ENCODE measurements at places on chromosomes 2 and 18. TPM values are rescaled to one million over a fixed set of nuclear protein-coding genes. Genes with fewer than 3 reads are reported as not detected.

- no peak for DNase-seq
Measured at GRCh38 chr2:186518291-186518690, 32.2 kb downstream of the ZC3H15 start.

- no peak for DNase-seq
Measured at GRCh38 chr2:216350214-216350791, 22.0 kb downstream of the MARCHF4 start.

GRCh38 chr2:241550616-241551580, 7.6 kb upstream of the BOK start:
- DNase-seq = no peak

GRCh38 chr2:98547092-98547790, 61.1 kb downstream of the COA5 start:
- no peak for DNase-seq

DNA sequence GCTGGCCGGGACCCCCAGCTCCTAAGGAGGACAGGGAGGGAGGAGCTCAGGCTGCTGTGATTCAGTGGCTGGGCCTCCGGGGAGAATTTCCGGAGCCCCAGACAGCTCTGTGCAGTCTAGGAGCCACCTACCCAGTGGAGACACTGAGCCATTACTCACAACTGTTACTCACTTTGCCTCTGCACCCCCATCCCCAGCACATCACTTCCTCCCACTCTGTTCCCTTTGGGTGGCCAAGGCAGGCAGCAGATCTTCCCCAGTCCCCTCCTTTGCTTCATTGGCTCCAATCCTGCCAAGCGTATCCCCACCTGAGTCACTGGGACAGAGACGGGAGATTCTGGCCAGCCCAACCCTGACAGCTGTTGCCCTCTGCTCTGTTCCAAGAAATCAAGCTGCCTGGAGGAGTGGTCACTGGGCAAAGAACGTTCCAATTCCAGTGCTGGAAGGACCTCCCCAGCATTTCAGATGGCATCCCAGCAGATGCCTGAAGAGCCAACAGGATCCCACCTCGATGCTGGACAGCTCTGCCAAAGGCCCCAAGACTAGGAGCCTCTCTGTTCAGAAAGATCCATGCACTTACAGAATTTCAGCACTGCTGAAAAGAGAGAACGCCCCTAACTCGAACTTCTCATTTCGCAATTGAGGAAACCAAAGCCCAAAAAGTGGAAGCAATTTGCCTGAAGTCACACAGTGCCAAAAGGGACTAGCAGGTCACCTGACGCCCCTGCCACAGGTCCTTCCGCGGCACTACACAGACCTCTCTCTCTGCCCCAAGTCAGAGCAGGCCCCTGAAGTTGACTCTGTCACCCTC, 68.3 kb downstream of the TNS1 start:
- DNase-seq = peak; percentile 72

DNA sequence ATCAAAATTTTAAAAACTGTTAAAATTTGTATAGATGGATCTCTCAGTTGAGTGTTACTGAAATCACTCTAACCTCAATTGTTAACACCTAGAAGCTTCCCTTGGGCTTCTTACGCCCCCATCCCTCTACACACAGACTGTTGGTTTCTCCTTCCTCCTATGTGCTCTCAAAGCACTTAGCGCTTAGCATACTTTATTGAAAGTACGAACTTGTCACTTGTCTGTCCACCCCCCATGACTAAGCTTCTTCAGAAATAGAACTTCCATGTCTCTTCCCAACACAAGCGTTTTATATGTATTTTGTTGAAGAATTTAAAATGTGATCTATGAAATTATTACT, 441 bp downstream of the MPHOSPH10 start:
- DNase-seq = no peak

- no peak for DNase-seq
Measured at GRCh38 chr2:54866868-54867267, 143.4 kb downstream of the EML6 start.

GRCh38 chr2:10428355-10428754, 19.8 kb downstream of the ODC1 start:
- DNase-seq = no peak

DNA sequence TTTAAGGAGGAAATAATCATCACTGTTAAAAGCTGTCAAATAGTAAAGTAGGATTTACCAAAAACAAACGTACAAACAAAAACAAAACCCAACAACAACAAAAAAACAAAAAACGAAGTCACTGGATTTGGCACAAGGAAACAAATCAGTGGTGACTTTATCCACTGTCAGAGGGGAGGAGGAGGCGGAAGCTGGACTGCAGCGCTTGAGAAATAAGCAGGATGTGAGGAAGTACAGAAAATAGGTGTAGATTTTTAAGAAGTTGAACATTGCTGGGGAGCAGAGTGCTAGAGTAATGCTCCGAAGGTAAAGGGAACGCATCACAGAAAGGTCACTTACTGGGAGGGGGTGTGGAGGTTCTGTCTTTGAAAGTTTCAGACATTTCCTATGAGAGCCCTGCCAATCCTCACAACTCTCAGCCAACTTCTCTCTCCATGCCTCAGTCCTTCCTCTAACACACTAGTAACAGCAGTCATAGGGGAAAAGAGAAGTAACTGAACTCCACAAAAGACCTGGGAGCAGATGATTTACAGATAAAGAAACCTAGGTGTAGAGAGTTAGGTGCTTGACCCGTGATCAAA, 220.2 kb upstream of the SMAD7 start:
- no peak for DNase-seq

- no peak for DNase-seq
Measured at GRCh38 chr18:24031318-24031717, 16.8 kb downstream of the TTC39C start.

GRCh38 chr2:65030476-65031332, 25.5 kb upstream of the CEP68 start:
- DNase-seq = no peak

DNA sequence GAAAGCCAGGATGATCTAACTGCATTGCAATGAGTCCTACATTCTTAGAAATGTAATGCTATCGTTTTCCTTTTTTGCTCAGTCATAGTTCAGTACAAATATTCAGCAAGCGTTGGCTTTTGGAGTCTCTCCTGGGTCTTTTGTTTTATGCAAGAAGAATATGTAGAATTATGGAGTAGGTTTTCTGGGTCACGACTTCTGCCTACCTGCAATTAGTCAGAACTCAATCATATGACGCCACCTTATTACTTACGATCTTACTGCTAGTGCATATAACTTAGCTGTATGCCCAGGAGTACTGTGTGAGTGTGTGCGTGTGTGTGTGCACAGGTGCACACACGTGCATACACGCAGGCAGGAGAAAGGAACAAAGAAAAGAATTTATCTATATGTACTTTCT, 640.2 kb downstream of the STK39 start:
- no peak for DNase-seq

DNA sequence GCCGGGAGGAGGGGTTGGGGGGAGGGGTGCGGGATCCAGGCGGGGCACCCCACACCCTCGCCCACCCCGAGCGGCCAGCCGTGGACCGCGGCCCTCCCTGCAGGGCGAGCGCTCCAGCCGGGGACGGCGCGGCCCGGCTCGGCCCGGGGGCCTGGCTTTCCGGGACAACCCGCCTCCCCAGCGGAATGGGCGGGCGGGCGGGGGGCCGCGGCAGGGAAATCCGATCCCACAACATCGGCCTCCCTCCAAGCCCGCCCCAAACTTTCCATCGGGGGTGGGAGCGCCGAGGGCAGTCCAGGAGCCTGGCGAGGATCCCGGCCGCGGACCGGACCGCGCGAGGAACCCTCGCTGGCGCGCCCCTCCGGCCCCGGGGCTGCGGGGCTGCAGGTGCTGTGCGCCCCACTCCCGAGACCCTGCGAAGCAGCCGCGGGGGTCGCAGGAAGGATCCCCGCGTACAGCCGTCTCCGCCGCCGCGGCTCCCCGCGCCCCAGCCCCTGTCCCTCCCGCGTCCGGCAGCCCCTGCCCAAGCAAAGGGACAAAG, 529 bp downstream of the SEMA4C start:
- DNase-seq = peak; percentile 75

DNA sequence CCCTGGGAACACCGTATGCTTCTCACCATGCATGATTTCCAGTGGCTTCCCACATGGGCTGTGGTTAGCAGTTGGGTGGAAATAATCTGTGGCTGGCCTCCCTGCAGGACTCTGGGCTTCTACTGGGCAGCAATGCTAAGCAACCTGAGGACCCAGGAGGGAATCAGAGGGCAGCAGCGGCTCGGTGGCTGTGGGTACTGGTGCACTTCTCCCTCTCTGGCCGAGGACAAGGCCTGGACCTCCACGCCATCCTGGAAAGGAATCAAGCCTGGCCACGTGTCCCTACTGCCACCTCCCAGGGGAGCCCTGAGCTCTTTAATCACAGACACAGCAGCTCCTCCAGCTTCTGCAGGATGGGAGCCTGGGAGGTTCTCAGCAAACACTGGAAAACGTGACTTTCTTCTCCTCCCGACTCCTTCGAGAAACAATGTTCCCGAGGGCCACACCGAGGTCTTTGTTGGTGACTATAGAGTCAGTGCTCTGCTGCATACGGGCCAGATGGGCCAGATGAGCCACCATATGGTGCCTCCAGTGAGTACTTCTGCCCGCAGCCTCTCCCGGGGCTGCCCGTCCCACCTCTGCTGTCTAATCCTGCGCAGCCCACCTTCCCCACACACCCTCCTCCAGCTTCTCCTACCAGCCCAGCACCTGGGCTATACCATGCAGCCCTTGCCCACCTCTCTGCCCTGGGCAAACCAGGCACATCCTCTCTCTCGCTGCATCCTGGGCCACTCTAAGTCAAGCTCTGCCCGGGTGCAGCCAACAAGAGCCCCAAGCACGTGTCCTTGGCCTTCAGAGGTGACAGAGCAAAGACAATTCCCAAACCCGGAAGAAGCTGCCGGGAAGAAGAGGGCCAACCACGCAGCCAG, 42.8 kb upstream of the OTOS start:
- DNase-seq = no peak

DNA sequence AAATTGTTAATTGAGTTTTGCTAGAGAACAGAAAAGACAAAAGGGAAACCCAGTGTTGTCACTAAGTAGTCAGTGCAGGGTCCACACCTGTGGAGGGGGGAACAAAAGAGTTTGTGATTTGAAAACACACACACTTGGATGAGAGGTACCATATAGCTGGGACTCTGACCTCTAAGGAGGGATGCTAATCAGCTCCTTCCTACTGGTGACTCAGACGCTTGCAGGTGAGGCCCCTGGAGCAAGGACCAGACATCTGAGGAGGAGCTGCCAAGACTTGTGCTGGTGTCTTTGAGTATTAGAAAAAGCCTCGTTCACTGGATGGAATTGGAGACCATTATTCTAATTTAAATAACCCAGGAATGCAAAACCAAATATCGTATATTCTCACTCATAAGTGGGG, 146.4 kb upstream of the MAP2 start:
- DNase-seq = no peak

GRCh38 chr2:20148923-20149702, 75.8 kb downstream of the SDC1 start:
- DNase-seq = no peak

DNA sequence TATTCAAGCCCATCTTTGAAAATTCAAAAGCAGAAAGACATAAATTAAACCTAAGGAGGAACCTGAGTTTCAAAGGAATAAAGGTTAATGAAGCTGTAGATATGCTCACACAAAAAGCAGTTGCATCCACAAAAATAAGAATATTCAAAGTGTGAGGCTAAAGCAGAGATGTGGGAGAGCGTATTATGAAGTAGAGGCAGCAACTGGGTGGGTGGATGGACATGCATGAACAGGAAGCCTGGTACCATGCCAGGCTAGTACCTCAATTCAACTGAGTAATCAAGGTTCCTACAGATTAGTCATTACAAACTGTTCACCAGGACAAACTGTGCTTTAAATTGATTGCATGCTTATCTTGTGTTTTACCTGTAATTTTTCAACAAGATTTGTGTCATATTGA, 330.0 kb upstream of the PKDCC start:
- no peak for DNase-seq

GRCh38 chr2:15810477-15811150, 129.7 kb upstream of the MYCN start:
- DNase-seq = no peak

DNA sequence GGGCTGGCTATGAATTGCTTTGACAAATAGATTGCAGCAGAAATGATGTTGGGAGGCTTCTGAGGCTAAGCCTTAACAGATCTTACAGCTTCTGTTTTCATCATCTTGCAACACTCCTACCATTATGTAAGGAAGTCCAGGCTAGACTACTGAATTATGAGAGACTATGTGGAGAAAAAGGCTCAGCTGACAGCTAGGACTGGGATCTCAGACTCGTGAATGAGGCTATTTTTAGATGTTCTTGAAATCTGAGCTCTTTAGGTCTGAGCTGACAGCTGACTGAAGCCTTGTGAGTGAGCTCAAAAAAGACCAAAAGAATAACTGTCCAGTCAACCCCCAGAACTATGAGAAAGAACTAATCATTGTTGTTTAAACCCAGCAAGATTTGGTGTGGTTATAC, 70.3 kb downstream of the VWC2L start:
- DNase-seq = no peak

DNA sequence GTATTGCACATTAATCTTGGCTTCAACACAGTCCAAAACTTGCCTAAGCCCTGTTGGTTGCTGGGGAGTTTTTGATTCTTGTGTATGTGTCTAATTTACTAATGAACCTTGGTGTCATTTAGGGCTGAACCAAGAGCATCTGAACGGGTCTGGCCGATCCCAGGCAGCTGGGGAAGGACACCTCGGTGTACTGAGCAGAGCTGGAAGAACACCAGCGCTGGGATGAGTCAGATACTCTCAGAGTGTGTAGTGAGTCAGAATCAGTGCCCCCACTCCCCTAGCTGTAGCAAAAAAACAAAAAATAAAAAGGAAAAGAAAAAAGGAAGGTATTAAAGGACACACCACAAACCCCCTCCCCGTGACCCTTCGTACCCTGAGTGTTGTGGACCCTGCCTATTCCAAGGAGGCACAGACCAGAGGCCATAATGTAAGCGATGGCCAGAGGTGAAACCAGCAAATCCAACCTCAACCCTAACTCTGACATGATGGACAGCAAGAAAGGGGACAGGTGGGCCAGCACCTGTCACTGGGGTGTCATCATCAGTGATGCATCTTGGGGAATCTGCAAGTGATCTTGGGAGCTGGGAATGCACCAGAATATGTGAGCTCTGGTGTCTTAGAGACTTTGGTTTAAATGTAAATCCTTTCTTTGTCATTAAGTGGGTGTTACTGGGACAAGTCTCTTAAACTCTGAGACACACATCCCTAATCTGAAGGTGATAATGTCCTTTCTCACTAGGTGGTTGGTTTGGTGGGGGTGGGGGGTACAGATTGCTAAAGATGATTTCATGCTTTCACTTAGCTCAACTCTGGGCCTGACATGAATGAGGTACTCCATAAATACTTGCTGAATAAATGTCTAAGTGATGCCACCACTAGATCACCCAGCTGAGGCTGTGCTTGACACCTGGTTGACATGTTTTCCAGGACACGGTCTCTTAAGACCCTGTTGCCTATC, 34.2 kb upstream of the NCOA1 start:
- peak; percentile 54 for DNase-seq

GRCh38 chr2:174248187-174248997, at the start of gene OLA1:
OLA1 (minus strand) TSS chr2:174248532; CDS start chr2:174246815, 1,717 bp downstream.
- DNase-seq = peak; percentile 97

- DNase-seq = no peak
Measured at GRCh38 chr2:25478736-25479135, 137.0 kb upstream of the DNMT3A start.

GRCh38 chr18:43757273-43757672, 480.0 kb upstream of the SYT4 start:
- no peak for DNase-seq

MYO3B gene
- total RNA-seq = 0.09 TPM

ECEL1 gene
- total RNA-seq = not detected

COA5 gene
- total RNA-seq = 23.6 TPM

LRRC30 gene
- total RNA-seq = not detected

DUSP28 gene
- total RNA-seq = 6.0 TPM

GDF7 gene
- total RNA-seq = 0.25 TPM
